Anterior cingulate cortex (tissue), 58 donors: ENCODE measurements at places on chromosomes 7 and 10.

- no peak for DNase-seq
These were observed 25.8 kb downstream of the CEP41 start for GRCh38 chr7:130415006-130415405.

GRCh38 chr7:47678641-47679380 is 96.9 kb upstream of the TNS3 start:
- no peak for DNase-seq

GRCh38 chr7:12303495-12303894 is 92.4 kb downstream of the TMEM106B start:
- no peak for DNase-seq

DNA sequence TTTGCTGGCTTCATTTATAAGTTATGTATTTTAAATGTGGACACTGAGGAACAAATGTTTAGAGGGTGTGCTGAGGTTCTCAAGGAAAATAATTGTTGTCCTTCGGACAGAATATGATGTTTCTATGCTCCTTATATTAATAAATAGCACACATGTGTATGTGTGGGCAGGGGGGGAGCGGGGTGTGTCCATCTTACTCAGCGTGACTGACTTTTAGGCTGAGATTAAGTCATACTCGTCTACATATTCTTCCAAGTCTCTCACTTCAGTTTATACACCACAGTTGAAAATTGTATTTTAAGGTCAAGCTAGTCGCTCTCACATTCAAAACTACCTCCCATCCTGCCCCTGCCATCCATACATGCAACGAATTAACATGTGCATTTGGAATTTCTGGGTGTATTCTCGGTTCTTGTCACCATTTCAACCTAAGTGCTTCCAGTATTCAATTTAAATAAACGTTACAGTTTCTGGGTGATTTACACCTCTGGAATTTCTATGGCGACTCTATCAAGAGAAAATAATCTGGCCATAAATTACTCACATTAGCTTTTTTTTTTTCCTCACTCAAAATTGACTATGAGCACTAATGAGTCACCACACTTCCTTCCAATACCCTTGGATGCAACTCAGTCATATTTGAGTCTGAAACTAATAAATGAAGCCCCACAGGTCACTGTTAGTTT is 3.3 kb downstream of the PCDH15 start:
- no peak for DNase-seq

GRCh38 chr10:115167751-115168150 is 74.6 kb downstream of the ATRNL1 start:
- no peak for DNase-seq

GRCh38 chr7:135769005-135769802 is 20.6 kb upstream of the FAM180A start:
- DNase-seq: peak; percentile 40

DNA sequence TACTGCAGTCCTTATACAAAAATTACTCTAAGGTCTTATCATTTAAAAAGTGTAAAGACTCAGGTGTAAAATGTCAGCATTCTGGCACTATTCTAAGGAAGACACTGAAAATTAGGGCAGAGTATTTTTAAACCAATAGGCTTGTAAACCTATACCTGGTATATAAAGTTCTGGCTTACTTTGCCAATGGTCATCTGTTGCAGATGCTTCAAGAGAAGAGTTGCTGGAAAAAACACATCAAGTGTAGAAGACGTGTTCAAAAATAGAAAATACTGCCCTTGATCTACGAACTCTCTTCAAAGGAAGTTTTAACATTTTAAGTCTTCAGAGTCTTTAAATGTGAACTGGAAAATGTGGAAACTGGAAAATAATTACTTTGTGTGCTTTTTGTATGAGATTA is 23.9 kb downstream of the NT5C3A start:
- no peak for DNase-seq

DNA sequence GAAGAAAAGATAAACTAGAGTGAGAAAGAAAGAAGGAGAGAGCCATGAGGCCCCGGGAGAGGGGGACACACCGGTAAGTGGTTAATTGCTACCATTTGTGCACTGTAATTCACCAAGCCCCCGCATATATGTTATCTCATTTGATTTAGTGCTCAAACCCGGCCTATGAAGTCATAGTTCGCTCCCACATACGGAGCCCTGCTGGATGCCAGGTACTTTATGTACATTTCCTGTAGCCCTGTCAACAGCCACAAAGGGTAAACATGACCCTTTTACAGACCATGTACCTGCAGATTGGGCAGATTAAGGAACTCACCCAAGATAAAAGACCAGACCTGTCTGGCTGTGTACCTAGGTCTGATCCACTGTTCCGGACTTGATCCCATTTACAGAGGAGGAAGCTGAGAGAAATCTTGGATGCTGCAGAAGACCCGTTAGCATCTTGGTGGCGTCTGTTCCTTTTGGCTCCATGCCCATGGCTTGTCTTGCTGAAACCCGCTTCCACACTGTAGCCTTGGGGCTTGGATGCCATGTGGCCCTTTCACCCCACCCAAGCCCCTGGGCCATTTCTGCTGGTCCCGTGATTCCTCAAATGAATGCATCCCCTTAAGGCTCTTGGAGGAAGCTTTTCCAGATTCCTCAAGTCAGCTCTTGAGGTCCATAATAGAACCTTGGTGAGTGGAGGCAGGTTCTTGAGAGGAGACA is 32.3 kb downstream of the FAM241B start:
- DNase-seq: no peak

DNA sequence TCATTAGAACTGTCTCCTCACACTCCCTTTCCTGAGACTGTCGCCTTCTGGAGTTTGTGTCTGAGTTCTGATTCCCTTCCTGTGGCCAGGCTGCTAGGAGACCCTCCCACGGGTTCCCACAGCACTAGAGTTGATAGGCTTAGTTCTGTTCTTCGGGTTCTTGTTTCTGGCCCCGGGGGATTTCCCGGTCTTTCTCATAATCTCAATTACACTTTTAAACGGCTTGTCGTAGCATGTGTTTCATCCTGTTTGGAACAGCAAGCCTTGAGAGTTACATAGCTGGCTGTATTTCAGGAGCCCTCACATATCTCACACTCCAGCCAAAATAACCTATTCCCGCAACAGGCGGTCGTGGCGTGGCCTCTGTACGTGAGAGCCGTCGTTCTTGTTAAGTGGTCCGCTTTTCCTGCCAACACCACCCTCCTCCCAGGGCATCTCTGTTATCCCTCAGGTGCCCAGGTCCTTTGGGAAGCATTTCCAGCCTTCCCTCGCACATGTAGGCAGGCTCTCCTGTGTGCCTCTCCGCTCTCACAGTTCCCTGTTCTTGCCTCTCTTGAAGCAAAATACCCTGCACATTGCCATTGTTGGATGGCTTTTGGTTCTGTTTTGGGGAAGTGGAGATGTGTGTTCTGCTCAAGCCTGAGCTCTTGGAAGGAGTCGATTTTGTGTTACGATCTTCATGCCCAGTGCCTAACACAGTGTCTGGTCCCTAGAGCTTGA is 46.0 kb downstream of the CDC123 start:
- no peak for DNase-seq
